ENCODE measurements at places on chromosomes 7 and 10. TPM values are rescaled to one million over a fixed set of nuclear protein-coding genes. Genes with fewer than 3 reads are reported as not detected.

DNA sequence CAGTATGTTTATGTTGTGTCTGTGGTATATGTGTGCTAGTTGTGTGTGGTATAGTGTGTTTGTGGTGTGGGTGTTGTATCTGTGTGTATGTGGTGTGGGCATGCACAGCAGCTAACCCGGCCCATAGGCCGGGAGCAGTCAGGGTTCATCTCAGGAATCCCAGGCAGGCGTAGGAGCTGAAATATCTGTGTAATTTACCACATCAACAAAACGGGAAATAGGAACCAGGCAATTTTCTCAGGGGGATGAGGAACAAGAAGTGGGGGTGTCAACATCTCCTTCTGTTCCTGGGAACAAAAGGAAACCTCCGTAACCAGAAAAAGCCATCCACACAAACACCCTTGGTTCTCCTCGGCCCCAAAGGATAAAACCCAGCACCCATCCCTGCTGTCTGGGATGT lies 24.5 kb upstream of the ZNF488 start:
- no peak for DNase-seq

- DNase-seq: no peak
These were observed 135.1 kb upstream of the NPS start for GRCh38 chr10:127414024-127414423.

- DNase-seq: peak; percentile 85
These were observed 25.1 kb downstream of the TBXAS1 start for GRCh38 chr7:139854124-139854511.

- no peak for DNase-seq
These were observed 17.6 kb downstream of the LRRN3 start for GRCh38 chr7:111108496-111108895.

DNA sequence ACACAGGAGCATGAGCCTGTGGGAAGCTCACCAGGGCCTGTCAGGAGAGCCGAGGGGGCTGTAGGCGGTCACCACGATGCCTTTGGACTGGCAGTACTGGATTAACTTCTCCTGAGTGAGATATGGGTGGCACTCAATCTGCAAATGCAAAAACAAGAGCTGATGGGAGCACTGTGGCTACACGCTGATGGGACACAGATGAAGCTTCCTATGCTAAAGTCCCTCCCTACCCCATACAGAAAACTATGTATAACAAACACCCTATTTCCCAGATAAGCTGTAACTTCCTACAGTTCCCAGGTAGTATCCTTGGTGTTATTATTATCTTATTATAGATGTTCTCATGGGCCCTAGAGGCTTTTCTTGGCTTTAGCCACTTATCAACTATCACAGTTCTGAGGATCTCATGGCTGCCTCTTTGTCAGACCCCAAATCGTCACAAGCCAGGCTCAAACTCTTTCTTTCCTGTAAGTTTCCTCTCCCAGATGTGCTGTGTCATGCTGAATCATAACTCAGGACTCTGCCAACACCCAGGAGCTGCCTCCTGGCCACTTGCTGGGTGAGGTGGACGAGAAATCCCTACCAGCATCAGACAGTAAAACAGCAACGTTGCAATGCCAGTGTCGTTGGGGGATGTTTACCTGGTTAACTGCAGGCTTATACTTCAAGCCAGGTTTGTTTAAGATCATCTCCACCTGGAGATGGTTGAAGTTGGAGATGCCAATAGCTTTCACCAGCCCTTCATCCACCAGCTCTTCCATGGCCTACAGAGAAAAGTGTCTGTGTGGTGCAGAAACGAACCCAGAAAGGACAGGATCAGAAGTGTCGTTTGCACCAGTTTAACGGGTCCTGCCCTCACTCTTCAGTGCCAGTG lies 10.3 kb downstream of the AKR1B1 start:
- DNase-seq: peak; percentile 77

DNA sequence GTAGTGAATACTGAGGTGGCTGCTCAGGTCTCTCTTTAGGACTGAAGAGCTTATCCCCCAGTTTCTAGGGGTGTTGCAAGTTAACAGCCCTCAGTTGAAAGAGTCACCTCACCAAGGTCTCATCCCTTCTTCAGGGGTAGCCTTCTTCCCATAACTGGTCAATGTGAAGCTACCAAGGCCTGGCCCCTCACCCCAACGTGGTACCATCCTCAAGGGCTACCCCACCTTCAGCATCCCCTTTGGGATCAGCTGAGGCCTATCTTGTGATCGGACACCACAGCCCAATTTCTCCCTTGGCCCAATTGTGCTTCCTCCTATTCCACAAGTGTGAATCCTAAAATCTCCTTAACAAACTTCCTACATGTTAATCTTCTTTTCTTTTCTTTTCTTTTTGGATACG lies 289.5 kb upstream of the MKLN1 start:
- no peak for DNase-seq

DNA sequence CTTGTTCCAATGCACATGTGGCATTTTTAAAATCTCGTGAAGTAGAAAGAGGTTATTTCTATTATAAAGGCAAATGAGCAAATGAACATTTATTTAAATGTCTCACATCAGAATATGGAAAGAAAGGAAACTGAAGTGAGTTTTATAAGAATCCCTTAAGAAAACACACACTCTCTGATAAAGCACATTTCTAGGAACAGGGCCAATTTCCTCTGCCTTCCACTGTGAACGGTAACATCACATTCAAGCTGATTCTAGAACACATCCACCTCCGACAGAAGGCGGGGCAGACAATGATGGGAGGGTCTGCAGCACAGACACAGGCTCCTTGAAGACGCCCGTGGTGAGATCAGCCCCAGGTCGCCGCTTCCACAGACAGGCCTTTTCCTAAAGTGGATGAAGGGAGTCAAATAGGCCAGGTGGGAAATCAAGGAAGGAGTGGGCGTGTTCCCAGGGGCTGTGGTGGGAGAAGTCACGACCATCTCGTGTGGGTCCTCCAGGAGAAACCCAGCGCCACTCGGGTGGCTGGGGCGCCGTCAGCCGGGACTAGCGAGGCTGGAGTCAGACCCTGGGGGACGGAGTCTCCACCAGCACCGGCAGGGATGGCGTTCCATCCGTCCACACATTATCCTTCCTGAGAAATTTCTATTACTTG lies 31.1 kb downstream of the PITRM1 start:
- no peak for DNase-seq

GRCh38 chr10:110836706-110837105 lies 35.0 kb upstream of the PDCD4 start:
- no peak for DNase-seq

DNA sequence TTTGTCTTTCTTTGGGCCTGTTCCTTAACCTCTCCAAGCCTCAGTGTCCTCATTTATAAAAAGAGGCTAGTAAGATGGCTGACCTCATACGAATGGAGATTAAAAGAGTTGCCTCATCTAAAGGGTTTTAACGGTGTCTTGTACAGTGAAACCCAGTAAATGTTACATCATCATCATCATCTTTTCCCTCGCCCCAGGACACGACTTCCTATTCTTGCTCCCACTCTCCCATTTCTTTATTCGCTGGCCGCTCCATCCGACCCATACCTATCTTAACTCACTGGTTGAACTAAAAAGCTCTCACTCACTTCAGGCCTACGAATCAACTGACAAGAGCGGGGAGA lies 554 bp downstream of the FRA10AC1 start:
- no peak for DNase-seq

- DNase-seq: no peak
These were observed 35.5 kb downstream of the CALML3 start for GRCh38 chr10:5560142-5560816.

DNA sequence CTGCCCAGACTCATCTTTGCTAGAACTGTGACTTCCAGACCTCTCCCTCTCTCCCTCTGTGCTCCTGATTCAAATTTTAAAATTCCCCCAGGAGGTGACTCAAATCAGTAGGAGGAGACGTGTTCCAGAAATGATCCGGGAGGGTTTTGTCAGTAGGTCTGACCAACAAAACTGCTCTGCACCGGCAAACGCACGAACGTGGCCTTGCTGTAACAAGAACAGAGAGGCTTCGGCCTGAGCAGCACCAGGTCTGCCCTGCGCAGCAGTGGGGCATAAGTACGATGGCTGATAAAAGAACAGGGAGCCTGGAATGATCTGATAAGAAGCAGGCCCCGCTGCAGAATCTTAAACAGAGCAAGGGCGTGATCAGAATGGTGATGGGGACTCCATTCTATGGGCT lies 152.7 kb upstream of the AUTS2 start:
- DNase-seq: no peak

GRCh38 chr7:41351091-41351490 lies 351.8 kb downstream of the INHBA start:
- no peak for DNase-seq

DNA sequence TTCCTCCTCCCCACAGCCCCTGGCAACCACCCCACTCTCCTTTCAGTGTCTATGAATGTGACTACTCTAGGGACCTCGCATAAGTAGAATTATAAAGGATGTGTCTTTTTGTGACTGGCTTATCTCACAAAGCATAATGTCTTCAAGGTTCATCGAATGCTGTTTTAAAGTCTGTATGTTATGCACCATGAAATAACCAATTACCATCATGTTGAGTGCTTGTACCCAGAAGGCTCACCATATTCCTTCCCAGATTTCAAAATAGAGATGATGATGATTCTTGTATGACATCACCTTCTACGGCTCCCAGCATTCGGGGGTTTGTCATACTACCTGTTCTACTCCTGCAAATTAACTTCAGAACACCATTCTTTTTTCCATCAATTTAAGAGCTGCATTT lies 11.9 kb downstream of the PKD1L1 start:
- no peak for DNase-seq

- no peak for DNase-seq
These were observed 89.0 kb downstream of the PPP1R9A start for GRCh38 chr7:94996369-94996768.

DNA sequence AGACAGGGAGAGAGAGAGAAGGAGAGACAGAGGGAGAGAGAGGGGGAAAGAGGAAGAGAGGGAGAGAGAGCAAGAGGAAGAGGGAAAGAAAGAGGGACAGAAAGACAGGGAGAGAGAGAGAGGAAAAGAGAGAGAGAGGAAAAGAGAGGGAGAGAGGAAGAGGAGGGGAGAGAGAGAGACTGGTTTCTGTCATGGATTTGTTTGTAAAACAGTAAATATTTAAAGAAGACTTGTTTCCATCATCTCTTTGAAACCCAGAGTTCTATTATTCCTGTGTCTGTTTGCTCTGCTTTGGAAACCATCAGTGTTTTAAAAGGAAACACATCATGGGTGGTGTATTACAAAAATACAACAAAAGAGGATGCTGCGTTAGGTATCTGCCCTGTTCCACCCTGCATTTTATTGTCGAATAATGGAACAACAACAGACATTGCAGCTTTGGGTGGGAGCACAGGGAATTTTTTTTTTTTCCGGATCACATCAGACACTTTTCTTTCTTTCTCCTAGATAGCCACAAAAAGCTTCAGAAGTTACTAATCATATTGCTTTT lies 150.7 kb upstream of the RSU1 start:
- no peak for DNase-seq

GRCh38 chr10:87942884-87943527 lies 79.6 kb downstream of the PTEN start:
- no peak for DNase-seq

DNA sequence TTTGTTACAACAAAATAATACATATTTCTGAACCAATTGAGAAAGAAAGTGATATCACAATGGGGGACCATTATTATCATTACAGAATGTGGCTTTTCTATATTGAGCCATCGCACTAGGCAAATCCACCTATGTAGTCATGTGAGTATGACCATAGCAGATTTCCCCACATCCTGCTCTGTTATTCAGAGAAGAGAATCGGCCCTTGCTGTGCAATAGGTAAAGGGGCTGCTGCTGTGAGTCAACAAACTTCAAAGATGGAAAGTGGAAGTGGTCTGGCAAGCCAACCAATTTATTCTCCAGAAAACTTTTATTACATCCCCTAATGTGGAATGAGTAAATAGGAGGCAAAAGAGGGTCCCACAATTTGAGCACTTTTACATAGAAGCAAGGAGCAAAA lies 573.4 kb downstream of the ETV1 start:
- DNase-seq: no peak

GRCh38 chr10:58360412-58361004 lies 24.7 kb upstream of the TFAM start:
- DNase-seq: no peak

DNA sequence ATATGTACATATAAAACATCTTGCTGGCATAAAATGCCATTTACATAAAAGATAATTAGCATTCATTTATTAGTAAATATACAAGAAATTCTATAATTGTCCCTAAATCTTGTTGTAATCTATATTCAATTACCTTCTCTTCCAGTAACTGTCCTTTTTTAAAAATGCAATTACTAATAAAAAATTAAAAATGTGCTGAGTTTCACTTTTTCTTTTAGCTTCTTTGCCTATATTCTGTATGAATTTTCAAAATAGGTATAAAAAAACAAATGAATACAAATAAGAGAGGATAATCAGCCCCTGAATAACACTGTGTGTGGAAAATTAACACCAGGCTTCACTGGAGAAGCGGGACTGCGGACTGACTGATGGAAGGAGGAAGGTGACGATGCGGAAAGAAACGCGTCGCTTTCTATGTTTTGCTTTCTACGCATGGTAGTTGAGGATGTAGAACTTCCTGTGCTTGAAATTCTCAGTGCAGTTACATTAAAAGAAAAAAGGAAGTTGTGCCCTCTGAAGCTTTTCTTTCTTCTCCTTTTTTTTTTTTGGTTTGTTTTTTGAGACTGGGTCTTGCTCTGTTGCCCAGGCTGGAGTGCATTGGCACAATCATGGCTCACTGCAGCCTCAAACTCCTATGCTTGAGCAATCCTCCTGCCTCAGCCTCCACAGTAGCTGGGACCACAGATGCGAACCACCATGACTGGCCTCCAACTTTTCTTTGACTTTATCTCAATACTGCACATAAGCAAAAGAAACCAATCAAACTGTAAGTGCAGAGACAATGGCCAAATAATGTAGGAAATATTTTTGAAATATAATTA lies 7.4 kb upstream of the ZMYND11 start:
- no peak for DNase-seq

DNA sequence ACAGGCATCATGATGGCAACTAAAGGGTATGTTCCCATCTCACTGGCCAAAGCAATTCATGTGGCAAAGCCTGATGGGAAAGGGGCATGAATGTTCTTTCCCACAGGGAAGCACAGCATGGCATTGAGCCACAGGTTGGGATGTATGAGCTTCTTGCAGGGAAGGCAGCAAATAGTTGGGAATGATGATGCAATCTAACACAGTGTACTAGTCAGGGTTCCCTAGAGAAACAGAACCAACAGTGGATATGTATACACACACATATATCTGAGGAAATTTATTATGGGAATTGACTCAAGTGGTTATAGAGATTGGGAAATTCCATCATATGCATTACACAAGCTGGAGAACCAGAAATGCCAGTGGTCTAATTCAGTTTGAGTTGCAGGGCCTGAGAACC lies 253.6 kb upstream of the NPVF start:
- peak; percentile 31 for DNase-seq

The CPA5 gene
- not detected for total RNA-seq

The CRHR2 gene
- not detected for total RNA-seq

The SCD gene
- 512 TPM for total RNA-seq

The GPR26 gene
- total RNA-seq: not detected

The HABP2 gene
- total RNA-seq: not detected

The AOAH gene
- 29.3 TPM for total RNA-seq

The ADCYAP1R1 gene
- total RNA-seq: 0.17 TPM

The ACTL6B gene
- total RNA-seq: not detected

The GBX1 gene
- total RNA-seq: not detected

The COBL gene
- 0.81 TPM for total RNA-seq
